Muscle of back (tissue), 13 donors: ENCODE measurements at places on chromosomes 11 and 22. TPM values are rescaled to one million over a fixed set of nuclear protein-coding genes. Genes with fewer than 3 reads are reported as not detected.

The PNPLA5 gene
- polyA plus RNA-seq = not detected

The PHOX2A gene
- polyA plus RNA-seq = not detected

The SLN gene
- polyA plus RNA-seq = 2,501 TPM

The OR52E8 gene
- not detected for polyA plus RNA-seq

The P4HA3 gene
- polyA plus RNA-seq = 1.2 TPM

The CBY1 gene
- polyA plus RNA-seq = 33.8 TPM

The UPK2 gene
- polyA plus RNA-seq = 0.67 TPM

DNA sequence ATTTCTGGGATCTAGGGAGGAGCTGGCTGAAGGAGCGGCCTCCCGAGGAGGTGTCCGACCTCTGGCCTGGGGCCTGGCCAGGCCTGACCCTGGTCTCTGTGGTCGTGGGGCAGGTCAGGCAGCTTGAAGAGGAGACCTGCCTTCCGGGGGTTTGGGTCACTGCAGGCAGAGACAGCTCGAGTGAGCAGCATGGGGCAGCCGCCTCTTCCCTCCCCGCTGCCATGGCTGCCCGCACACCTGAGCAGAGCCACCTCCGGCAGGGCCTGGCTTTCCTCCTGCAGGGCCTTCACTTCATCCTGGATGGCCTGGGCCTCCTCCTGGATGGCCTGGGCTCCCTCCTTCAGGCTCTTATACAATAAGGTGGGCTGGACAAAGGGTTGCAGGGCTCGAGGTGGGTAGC is 8.0 kb upstream of the NAALADL1 start:
- no peak for DNase-seq

DNA sequence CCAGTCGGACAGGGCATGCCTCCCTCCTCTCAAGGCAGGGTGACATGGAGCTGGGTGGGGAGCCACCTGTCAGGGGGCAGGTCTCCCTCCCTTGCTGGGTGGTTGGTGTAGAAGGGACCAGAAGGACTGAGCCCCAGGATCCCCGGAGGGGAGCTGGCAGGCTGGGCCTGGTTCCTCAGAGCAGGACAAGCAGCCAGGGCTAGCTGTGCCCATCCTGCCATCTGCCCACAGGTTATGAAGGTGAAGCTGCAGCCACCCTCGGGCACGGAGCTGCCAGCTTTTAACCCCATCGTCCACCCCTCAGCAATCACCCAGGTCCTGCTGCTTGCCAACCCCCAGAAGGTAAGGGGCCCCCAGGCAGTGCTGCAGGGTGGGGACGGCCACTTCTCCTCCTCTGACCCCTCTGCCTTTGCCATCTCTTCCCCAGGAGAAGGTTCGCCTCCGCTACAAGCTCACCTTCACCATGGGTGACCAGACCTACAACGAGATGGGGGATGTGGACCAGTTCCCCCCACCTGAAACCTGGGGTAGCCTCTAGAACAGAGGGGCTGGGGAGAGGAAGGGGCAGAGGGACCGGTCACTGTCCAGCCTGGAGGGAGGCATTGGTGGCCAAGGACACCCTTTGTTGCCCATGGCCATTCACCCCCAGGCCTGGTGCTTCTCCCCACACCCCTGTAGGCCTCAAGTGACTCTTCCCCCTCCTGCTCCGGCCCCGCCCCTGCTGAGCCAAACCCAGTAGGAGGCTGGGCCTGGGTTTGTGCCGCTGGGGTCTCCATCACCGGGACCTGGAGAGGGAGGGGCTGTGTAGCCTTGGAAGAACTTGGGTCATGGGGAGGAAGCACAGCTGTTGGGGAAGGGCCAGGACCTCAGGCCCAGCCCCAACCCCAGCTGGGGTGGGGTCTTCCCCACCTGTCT is 7.0 kb upstream of the SH3BP1 start:
- no peak for DNase-seq

DNA sequence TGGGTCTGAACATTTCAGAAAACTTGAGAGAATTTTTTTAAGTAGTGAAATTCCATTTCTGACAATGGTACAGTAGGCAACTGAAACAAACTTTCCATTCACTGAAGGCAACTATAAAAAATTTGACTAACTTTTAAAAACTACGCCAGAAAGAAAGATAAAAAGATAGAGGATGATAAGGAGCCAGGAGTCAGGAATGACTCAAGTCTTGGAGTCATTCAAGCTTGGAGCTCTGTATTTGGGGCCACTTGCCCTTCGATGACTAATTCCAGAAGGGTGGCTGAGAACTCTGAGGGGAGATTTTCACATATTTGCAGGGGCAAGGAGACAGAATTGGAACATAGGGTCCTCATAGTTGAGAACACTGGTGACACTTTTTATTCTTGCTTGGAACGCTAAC is 1083.2 kb upstream of the CNTN5 start:
- DNase-seq = no peak

- no peak for DNase-seq
Observed at GRCh38 chr11:31421820-31422219, 52.2 kb downstream of the DNAJC24 start.

- no peak for DNase-seq
Observed at GRCh38 chr22:44907765-44908737, 101.8 kb downstream of the PHF21B start.

GRCh38 chr22:35464399-35464798 is 64.5 kb downstream of the MCM5 start:
- DNase-seq = no peak

DNA sequence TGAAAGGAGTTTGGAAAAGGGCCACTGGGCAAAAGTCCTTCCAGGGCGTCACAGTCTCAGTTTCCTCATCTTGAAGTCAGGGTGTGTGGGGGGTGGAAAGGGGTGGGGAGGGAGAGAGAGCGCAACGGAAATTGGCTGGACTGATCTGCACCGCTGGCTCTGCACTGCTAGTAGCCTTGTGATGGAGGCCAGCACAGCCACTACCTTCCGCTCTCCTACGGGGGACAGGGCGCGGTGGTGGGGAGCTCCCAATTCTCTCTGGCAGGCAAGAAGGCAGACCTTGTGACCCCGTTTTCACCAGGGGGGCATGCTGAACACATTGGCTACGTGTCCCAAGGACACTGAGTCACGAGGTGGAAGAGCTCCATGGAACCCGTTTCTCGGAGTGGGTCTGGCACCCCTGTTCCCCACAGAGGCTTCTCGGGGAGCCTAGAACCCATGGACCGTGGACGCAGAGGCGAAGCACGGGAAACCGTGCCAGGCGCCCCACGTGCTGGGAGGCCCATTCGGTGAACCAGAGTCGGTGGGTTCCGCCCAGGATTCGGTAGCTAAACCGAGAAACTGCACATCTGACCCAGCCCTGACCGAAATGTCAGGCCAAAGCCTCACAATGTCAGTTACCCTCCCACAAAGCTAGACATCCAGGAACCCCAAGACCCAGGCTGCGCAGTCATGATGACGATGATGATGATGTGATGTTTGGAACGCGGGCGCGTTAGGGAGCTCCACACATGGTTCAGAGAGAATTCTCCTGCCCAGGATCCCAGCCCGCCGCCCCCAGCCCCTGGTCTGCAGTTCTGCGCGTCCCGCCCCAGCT is 28.3 kb upstream of the WNT11 start:
- peak; percentile 63 for DNase-seq

DNA sequence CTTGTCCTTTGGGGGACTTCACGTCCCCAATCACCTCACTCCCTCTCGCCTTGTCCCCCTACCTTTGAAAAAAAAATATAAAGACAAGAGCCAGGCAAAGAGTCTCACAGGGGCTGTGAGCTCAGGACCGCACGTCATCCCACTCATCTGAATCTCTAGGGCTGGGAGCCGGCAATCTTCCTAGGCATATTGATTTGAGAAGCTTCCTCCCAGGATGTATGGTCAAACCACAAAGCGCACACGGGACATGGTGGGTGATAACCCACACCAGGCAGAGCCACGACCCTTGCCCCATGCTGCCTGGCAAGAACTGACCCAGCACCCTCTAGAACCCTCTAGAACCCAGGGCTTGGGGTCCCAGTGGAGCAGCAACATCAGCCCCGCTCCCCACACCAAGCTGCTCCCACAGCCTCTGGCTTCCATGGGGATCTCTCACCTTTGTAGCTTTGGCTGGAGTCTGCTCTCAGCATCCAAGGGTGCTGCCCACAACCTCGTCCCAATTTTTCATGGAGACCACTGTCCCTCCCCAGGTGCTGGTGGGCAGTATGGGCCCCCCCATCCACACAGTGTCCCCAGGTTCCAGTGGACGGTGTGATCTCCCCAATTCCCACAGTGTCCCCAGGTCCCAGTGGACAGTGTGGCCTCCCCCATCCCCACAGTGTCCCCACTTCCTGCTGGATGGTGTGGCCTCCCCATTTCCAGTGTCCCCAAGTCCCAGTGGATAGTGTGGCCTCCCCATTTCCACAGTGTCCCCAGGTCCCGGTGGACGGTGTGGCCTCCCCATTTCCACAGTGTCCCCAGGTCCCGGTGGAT is 85.2 kb upstream of the FGF3 start:
- DNase-seq = no peak

DNA sequence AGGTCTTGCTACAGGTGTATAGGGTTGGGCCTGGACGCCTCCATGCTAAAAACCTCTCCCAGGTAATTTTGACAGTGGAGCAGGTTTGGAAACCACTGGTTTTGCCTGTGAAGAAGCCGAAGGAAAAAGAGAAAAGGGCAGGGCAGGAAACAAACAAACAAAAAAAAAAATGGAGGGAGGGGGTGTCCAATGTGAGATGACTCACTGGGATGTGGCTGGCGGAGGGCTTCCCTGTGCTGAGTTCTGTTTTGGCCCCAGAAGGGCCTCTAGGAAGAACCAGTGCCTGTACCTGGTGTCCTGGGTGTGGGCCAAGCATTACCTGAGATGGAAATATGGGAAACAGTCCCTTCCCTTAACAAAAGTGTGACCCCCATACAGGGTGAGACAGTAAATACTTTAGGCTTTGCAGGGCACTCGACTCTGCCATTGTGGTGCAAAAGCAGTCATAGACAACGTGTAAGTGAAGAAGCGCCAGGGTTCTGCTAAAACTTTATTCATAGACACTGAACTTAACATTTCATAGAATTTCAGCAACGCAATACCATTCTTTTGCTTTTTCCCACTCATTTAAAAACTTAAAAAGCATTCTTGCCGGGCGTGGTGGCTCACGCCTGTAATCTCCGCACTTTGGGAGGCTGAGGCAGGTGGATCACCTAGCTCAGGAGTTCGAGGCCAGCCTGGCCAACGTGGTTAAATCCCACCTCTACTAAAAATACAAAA is 9.5 kb upstream of the DGKZ start:
- no peak for DNase-seq

DNA sequence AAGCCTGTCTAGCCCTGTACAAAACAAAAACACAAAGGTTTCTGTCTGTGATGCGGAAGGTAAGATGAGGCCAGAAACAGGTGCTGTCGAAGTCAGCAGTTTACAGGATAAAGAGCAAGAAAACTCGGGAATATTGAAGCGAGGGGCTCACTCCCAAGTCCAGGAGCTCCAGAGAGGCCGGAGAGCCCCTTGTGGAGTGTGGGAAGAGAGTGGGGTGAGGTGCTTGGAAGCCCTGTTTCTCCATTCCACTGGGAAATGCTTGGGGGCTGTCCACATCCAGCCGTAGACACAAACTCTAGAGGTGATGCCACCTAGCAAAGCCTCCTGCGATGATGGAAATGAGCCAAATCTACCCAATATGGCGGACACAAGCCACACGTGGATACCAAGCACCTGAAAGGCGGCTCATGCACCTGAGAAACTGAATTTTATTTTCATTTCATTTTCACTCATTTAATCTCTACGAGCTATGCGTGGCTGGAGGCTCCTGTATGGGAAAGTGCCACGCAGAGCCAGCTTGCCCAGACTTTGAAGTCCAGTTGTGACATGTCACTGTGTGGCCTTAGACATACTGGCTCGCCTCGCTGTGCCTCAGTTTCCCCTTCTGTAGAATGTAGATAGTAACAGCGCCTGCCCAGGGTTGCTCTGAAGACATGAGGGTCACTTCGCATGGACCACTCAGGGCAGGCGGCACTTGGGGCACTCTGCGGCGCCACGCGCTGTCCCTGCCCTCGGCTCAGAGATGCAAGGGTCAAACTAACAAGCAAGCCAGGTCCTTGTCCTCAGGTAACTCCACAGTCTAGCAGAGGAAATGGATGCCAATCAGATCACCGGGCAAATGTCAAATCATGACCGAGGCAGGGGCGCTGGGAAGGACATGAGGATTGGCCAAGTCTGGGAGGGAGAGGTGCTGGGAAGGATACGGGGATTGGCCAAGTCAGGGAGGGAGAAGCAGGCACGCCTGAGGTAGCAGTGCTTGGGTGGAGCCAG is 684.7 kb downstream of the TBC1D22A start:
- DNase-seq = no peak

DNA sequence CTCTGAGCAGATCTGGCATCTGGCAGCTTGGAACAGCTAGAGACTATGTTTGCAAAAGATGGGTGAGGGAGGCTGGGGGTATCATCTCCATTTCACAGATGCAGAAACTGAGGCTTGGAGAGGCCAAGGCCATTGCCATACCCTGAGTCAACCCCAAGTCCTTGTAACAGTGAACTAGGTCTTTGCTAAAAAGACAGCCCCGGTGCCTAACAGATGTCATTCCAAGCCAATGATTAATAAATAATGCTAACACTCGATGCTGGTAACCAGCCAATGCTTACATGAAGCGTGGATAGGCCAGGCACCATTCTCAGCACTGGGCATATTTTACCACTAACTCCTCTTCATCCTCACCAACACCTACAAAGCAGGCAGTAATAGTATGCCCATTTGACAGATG is 164.0 kb downstream of the MN1 start:
- no peak for DNase-seq

GRCh38 chr22:27609451-27609888 is 192.1 kb downstream of the MN1 start:
- no peak for DNase-seq
